ENCODE measurements at places on chromosomes 11 and 22.

- no peak for DNase-seq
Observed at GRCh38 chr11:78469896-78470295, 52.3 kb upstream of the GAB2 start.

DNA sequence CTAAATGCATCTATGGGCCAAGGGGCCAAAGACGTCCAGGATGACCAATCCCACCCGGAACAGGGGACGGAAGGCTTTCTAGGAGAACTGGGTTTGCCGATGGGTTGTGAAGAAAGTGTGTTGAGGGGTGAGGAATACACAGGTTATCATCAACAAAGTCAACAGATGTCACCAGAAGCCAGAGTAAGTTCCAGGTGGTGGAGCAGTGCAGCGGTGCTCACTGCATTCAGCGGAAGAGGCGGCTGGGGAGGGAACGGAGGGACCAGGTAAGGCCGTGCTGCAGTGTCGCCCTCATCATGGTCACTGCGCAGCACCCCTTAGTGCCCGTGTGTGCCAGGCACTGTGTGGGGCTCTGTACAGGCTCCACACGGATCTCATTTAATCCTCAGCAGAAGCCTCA lies 176.0 kb downstream of the EFCAB6 start:
- DNase-seq: no peak

DNA sequence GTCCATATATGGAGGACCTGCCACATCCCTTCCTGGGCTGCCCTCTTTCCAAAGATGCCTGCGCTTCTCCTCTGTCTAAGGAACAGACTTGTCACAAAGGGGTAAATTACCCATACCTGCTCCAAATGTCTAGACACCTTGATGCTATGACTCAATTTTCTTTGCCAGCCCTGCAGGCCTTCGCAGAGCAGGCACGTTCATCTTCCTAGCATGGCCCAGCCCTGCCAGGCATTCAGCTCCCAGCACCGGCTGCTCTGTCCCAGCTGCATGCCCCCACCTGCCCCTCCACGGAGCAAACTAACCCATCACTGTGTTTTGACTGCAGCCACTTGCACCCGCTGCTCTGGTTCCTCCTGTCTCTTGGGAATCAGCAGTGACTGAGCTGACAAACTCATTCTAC lies 526.1 kb downstream of the MIAT start:
- DNase-seq: no peak

DNA sequence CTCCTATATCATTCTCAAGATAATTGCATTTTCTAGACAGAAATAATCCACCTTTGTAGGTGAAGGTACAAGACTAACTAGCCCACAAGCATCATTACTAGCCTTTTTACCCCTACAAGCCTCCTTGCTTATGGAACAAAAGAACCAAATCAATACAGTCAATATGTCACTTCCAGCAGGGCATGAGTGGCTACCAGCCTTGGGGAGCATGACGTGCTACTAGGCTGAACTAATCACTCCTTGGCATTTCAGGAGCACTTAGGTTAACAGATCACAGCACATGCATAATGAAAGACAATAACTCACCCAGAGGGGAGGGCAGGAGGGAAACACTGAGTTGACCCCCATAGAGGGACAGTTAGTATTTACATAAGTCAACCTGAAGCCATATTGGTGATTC lies 2.7 kb downstream of the DRD2 start:
- no peak for DNase-seq

- DNase-seq: no peak
Observed at GRCh38 chr11:65648997-65649493, 11.1 kb downstream of the SIPA1 start.

DNA sequence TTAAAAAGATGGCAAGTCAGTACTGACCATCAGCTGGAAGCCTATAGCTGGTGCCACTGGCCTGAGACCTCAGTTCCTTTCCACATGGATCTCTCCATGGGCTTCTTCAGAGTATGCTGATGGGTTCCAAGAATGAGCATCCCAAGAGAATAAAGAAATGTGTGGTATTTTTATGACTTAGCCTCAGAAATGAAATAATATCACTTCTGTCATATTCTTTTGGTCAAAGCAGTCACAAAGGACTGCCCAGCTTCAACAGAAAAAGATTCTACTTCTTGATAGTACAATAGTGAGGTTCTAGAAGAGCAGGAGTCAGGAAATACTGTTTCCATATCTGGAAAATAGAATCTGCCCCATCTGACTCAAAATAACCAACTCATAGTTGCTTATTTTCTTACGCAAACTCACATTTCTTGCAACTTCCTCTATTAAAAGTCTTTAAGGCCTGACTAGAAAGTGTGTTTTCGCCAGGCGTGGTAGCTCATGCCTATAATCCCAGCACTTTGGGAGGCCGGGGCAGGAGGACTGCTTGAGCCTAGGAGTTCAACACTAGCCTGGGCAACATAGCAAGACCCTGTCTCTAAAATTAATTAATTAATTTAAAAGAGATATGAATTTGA lies 116.9 kb downstream of the SIK3 start:
- no peak for DNase-seq

DNA sequence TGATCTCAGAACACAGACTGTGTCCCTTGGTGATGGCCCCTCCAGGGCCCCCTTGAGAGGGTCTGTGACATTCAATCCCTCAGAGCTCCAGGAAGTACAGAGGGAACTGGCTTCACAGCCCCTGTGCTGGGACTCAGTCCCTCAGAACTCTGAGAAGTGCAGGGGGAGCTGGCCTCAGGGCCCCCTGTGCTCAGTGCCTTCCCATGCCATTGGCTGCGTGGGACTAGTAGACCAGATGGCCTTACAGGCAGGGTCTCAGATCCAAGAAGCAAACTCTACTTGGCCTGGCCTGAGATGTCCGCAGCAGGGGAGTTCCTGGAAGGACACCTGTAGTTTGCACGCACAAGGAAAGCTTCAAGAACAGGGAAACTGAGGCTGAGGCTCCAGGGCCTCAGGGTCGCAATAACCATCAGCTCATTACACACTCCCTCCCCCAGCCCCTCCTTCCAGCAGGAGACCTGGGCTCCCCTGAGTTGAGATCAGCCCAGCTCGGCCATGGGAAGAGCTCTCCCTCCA lies 138.4 kb downstream of the BRD1 start:
- DNase-seq: no peak

GRCh38 chr11:74680035-74680671 lies 51.1 kb downstream of the CHRDL2 start:
- DNase-seq: no peak

- no peak for DNase-seq
Observed at GRCh38 chr11:38553148-38553547, 1955.1 kb upstream of the RAG2 start.

DNA sequence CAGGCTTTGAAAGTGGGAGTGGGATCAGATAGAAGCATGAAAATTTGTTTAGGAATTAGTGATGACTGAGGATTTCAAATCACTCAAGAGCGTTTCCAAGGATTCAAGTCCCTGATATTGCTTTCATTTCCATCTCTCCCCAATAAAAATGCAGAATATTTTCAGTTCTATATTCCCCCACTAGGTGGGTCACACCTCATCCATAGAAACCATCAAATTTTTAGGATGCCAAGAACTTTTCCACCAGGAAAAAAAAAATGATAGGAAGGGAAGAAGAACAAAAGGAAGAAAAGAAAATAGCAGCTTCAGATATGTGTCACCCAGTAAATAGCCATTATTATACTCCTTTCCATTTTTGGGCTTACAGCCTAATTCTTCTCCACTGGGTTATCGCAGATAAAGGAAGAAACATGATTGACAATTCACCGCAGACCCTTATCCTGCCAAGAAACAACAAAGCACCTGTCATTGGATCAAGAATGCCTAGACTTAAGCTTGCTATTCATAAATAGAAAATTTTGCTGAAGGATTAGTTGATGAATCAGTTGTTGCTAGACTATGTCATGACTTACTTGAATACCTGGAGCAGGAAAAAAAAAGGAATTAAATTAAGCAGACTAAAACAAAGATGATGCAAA lies 30.3 kb upstream of the OR10D3 start:
- no peak for DNase-seq

- no peak for DNase-seq
Observed at GRCh38 chr22:29830585-29830984, 7.5 kb downstream of the ASCC2 start.

- no peak for DNase-seq
Observed at GRCh38 chr11:7971846-7972245, 6.6 kb upstream of the NLRP10 start.

DNA sequence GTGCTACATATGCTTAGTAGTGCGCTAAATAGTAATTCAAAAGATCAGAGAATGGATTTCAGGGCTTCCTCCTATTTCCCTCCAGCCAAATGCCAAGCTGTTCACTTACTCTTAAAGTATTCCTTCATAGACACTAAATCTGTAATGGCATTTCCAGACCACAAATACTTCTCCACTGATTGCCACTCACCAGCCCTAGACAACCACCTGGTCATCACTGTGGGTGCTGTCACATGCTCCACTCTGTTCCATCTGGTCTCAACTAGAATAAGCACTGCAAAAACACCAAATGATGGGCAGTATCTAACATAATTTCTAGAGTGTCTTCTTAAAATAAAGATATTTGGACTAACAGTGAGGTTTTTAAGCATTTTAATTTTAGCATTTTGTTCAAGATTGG lies 341.3 kb downstream of the AASDHPPT start:
- DNase-seq: no peak

DNA sequence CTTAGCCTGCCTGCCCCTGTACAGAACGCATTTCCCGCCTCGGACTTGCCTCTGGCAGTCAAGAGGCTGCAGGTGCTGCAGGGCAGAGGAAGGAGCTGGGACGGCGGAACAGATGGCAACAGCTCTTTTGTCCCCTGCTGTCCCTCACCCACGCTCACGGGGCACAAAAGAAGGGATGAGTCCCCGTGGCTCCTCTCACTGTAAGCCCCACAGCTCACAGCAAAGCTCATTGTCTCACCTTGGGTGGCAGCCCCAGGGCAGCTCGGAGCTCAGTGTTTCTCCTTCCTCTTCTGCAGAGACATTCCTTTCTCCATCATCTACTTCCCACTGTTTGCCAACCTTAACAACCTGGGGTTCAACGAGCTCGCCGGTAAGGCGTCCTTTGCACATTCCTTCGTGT lies 24.3 kb downstream of the SLC25A18 start:
- DNase-seq: no peak

- no peak for DNase-seq
Observed at GRCh38 chr11:113840932-113841664, 34.3 kb downstream of the USP28 start.

Data from GM04504 (cell line).